Ovary (tissue), 10 donors: ENCODE measurements at places on chromosomes 3 and 15. TPM values are rescaled to one million over a fixed set of nuclear protein-coding genes. Genes with fewer than 3 reads are reported as not detected.

DNA sequence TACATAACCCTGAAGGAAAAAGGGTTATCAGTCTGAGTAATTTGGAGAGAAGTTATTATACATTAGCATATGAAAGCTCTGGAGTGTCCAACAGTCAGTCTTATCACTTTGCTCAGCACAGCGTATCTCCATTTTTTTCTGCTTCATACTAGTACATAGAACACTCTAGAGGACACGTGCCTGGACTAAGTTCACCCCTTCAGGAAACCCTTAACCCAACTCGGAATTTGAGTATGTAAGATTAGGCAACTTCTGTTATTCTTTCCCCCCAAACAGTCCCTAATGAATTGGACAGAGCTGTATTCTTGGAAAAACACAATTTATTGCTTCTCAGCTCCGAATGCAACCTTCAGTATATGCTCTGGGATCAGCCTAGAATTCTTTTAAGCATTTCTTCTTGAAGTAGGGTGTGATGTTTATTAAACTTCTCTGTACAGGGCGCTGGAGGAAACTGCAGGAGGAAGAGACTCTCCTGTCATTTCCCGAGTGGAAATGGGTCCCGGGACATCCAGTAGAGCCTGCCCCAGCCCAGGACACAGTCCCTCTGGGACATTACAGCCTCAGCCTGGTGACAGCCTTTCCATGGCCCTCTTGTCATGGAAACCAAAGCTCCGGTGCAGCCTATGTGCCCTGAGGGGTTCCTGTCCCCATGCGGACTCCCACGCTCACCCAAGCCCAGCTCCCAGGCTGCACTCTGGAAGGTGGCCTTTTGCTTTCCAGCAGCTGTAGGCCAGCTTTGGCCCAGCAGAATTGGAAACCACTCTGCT, 37.3 kb upstream of the CMTM8 start:
- H3K36me3 ChIP-seq, result no peaks in the 10 kb centered on the region
- H3K4me3 ChIP-seq, result no peak overlapping the region
- no peaks in the 10 kb centered on the region for H3K27me3 ChIP-seq
- no peaks in the 10 kb centered on the region for H3K4me1 ChIP-seq

DNA sequence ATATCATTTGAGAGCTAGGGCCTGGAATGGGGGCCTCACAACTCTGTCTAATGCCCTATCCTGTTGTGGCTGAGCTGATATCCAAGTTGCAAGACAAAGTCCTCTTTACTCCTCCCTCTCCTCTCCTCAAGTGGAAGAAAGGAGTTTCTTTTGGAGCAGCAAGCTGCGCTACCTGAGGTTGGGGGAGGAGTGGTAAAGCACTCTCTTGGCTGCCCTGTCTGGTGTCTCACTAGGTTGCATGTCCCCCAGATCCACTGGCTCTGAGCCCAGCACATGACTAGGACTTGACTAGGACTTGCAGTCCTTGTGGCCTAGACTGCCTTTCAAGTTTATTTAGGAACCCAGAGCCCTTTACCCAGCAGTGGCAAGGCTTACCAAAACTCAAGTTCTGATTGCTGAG, 141.1 kb upstream of the SETMAR start:
- no peaks in the 10 kb centered on the region for H3K4me1 ChIP-seq
- no peaks in the 10 kb centered on the region for H3K27me3 ChIP-seq
- H3K36me3 ChIP-seq, result no peaks in the 10 kb centered on the region
- no peak overlapping the region for H3K4me3 ChIP-seq
- no peak overlapping the region for H3K27ac ChIP-seq
- no peak for DNase-seq

DNA sequence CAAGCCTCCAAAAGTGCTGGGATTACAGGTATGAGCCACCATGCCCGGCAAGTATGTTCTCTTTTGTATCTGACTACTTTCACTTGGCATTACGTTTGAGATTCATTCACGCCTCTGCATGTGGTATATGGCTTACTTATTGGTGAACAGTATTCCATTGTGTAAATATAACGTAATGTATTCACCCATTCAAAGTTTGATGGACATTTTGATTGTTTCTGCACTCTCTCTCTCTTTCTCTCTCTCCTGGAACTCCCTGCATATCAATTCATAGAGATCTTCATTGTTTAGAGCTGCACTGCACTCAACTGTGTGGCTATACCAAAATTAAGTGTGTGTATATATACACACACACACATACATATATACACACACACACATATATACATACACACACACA, 30.4 kb downstream of the SPPL2A start:
- H3K27ac ChIP-seq, result no peak overlapping the region
- no peaks in the 10 kb centered on the region for H3K4me1 ChIP-seq
- H3K27me3 ChIP-seq, result no peaks in the 10 kb centered on the region
- H3K4me3 ChIP-seq, result no peak overlapping the region

DNA sequence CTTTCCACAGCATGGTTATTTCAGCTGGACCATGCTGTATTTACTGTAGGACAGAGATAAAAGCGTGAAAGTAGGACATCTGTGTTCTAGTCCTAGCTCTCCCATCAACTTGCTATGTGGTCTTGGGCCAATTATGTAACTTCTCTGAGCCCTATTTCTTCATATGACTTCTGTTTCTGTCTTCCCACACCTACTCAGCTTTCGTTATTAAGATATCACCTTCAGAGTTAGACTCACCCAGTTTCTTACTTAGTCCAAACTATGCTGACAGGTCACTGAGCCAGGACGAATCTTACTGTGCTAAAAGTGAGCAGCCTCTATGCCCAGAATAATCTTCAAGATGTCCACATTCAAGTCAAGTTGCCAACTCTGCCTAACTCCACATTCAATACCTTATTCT, 283.7 kb downstream of the IL5RA start:
- no peak for DNase-seq
- H3K27ac ChIP-seq, result no peak overlapping the region
- H3K4me3 ChIP-seq, result no peak overlapping the region
- H3K36me3 ChIP-seq, result no peaks in the 10 kb centered on the region

DNA sequence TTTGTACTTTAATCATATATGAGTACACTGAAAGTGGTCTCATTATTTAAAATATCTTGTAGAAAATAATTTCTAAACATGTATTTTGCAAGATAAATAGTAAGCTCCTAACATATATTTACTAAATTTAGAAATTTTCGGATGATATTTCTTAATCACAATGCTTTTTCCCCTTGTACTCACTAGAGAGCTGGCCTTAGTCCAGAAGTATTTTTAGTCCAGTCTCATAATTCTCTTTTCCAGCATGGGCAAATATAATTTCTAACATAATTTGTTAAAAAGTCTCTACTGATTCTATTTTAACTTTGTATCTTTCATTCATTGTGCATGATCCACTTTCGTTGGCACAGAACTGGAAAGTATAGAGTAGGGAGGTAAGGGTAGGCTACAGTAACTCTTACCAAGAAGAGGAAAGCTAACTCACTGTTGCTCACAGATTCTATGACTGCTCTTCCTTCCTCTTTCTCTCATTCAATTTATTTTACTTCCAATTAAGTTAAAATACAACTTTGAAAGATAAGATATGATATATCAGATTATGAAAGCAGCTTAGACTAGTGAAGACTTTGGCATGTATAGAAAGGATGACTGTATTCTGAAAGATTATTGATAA, 39.3 kb downstream of the FGF7 start:
- no peaks in the 10 kb centered on the region for H3K27me3 ChIP-seq
- H3K36me3 ChIP-seq, result no peaks in the 10 kb centered on the region
- no peak overlapping the region for H3K27ac ChIP-seq
- no peak overlapping the region for H3K4me3 ChIP-seq

DNA sequence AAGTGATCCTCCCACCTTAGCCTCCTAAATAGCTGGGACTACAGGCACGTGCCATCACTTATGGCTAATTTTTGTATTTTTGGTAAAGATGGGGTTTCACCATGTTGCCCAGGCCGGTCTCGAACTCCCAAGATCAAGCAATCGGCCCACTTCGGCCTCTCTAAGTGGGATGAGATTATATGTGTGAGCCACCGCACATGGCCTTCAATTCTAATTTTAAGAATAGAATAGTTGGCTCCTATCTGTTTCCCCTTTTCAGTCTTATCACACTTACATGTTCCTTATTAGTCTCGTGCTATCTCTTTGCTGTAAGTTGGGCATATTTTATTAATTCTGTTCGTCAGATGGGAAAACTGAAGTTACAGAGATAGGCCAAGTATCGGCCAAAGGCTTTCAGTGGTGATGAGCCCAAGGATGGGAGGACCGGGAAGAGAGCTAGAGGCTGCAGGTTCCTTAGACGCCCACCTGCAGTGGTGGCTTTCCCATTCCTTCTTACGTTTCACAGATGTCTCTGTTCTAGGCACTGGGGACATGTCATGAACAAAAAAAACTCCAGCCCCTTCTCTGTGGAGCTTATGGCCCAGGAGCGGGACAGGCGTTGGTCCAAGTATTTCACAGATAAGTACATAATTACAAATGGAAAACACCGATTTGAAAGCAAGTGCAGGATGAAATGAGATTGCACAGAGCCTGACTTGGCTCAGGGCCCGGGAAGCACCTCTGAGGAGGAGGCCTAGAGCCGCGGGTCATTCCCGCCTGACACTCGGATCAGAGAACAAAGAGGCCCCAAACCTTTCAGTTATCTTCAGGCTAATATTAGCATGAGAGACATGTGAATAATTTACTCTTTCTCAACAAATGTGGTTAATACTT, 91.1 kb upstream of the KLF13 start:
- H3K4me1 ChIP-seq, result peaks cover 6% of the 10 kb centered on the region
- H3K27ac ChIP-seq, result no peak overlapping the region
- no peaks in the 10 kb centered on the region for H3K27me3 ChIP-seq
- no peak overlapping the region for H3K4me3 ChIP-seq
- no peaks in the 10 kb centered on the region for H3K36me3 ChIP-seq

The ZBTB20 gene
- total RNA-seq, result 124 TPM

The ZNF501 gene
- 2.0 TPM for total RNA-seq

The ITPKA gene
- 0.51 TPM for total RNA-seq

The ACTC1 gene
- 1.3 TPM for total RNA-seq

DNA sequence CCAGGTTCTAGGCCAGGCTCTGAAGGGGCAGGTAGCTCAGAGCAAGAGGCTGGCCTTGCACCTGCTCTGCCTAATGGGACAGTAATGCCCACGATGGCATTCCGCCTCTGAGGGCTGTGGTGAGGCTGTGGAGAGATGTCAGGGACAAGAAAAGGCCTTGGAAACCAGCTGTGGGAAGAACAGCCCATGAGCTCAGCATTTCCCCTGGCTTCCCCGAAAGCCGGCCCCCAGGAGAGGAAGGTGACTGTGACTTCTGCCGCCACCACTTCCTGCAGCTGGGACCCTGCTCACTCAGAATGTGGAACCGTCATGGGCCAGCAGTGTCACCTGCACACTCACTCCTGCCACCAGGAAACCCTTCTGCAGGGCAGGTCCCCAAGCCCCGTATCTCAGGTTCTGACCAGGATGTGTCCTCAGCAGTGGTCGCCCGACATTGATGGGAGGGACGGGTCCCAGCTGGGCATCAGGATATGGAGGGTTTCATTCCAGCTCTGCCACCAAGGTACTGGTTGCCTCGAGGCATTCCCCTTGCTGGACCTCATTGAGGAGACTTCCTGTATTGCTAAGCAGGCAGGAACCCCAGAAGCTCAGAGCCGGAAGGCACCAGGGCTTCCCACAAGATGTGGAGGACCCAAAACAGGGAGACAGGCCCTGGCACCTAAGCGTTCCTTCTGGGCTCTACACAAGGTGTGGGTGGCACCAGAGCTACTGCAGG, 30.7 kb downstream of the SEMA7A start:
- H3K27me3 ChIP-seq, result no peaks in the 10 kb centered on the region
- no peak for DNase-seq

GRCh38 chr3:16079519-16079918, 95.0 kb upstream of the GALNT15 start:
- H3K4me1 ChIP-seq, result no peaks in the 10 kb centered on the region
- H3K27me3 ChIP-seq, result no peaks in the 10 kb centered on the region
- no peak overlapping the region for H3K4me3 ChIP-seq
- no peak overlapping the region for H3K27ac ChIP-seq
- no peak for DNase-seq

The MCF2L2 gene
- 0.12 TPM for total RNA-seq

GRCh38 chr15:41495736-41496599, 2.3 kb downstream of the ITPKA start:
- H3K36me3 ChIP-seq, result no peaks in the 10 kb centered on the region
- no peak for DNase-seq
- H3K4me1 ChIP-seq, result peaks cover 11% of the 10 kb centered on the region
- H3K27me3 ChIP-seq, result no peaks in the 10 kb centered on the region
- H3K27ac ChIP-seq, result no peak overlapping the region

The AADACL2 gene
- not detected for total RNA-seq

The SLC9C1 gene
- total RNA-seq, result not detected

The GPR62 gene
- 0.40 TPM for total RNA-seq

DNA sequence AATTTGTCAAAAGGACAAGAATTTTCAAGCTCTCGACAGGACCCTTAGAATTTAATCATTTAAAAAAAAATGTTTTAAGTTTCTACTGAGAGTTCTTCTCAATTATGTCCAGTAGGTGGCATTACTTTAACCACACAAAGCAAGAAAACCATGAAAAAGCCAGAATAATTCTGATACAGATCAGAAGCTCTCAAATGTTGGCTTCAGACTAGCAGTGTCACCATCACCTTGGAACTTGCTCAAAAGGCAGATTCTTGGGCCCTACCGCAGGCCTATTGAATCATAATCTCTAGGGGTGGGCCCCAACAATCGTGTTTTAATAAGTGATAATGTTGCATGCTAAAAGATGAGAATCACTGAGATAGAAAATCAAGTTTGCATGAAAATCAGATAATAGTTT, 99.5 kb upstream of the KCNMB2 start:
- H3K27ac ChIP-seq, result no peak overlapping the region
- DNase-seq, result no peak
- no peaks in the 10 kb centered on the region for H3K36me3 ChIP-seq
- no peak overlapping the region for H3K4me3 ChIP-seq
- H3K27me3 ChIP-seq, result no peaks in the 10 kb centered on the region
- H3K4me1 ChIP-seq, result no peaks in the 10 kb centered on the region

DNA sequence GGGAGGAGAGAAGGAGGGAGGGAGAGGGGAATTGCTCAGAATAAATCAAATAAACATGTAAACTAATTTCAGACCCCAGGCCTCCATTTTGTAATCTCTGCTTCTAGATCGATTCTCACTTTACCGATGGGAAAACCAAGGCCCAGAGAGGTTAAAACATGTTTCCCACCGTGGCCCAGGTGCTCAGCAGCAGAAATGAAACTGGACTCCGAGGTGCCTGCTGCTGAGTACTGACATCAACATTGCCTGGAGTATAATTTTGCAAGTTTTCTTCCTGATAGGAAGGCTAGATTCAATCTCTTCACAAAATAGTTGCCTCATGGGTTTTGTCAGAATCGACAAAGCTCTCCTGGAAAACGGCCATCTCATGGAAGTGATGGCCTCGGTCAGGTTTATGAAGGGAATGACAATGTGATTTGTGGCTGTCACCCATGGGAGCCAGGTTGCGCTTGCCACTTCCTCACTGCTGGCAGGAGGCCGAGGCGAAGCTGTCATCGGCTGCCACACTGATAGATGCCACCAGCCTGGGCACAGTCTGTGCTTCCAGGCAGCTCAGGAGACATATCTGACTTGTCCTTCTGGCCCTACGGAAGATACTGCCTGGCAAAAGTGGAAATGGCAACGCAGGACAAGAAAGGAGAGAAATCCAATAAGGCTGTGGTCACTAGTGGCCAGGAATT, 133.1 kb upstream of the LRRN1 start:
- no peaks in the 10 kb centered on the region for H3K27me3 ChIP-seq
- no peak overlapping the region for H3K27ac ChIP-seq
- no peak overlapping the region for H3K4me3 ChIP-seq

GRCh38 chr3:184186184-184186901, at the start of gene ABCF3:
ABCF3 (plus strand) TSS chr3:184186199; CDS start chr3:184186208, 9 bp downstream.
- H3K4me3 ChIP-seq, result peak within 1 kb of the TSS; percentile 85
- peak; percentile 75 for DNase-seq
- no peaks in the 10 kb centered on the region for H3K36me3 ChIP-seq
- H3K27ac ChIP-seq, result peak within 1 kb of the TSS; percentile 55
